ENCODE measurements at places on chromosomes 1 and 21.

DNA sequence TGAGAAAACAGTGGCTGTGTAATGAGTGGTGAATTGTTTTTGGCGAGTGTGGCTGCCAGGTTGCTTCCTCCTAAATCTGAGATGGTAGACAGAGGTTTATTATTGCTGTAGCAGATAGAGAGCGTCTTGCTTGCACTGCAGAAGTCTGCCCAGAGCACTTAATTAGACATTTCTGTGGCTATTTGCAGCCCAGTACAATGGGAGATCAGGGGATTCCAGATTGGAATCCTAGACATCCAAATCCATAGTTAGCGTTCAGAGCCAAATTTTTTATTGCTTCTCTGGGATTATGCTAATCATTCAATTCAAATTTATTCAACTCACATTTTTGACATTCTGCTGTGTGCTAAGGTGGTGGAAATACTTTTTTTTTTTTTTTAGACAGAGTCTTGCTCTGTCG lies 30.0 kb downstream of the KIF26B start:
- DNase-seq: no peak

- no peak for DNase-seq
These were observed 2.8 kb downstream of the MYCL start for GRCh38 chr1:39898648-39899603.

DNA sequence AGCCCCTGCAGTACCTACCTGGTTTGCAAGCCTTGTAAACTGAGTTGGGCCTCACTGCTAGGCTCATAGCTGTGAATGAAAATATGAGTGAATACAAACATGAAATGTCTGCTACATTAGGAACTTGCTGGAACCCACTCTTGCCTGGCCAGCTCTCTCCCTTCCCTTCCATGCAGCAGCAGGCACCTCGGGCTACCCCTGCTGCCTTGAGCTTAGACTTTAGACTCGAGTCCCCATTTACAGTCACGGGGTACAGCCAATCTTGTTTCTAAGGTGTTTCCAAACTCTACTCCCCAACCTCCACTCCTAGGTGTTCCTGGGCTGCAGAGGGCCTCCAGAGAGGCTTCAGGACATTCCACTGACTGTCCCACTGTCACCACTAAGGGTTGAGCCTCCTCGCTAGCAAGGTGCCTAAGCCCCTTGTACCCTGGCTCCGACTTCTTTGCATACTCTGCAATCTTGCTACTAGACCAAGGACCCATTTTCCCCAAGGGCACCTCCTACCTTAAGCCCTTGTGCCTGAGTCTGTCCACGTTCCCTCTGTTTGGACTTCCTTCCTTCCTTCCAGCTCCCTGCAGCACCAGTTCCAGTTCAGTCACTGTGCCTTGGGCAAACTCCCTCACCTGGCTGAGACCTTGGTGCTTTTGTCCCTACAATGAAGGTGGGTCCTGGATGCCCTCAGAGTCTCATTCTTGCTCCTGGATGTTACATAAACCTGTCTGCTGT lies 36.9 kb downstream of the CDK18 start:
- DNase-seq: no peak

- DNase-seq: no peak
These were observed 18.6 kb upstream of the PADI1 start for GRCh38 chr1:17186216-17186909.

GRCh38 chr1:200794506-200795065 lies 55.9 kb downstream of the CAMSAP2 start:
- DNase-seq: no peak

- DNase-seq: no peak
These were observed 33.7 kb downstream of the TBX15 start for GRCh38 chr1:118954301-118954905.

- DNase-seq: no peak
These were observed 108.7 kb downstream of the DISP1 start for GRCh38 chr1:222923506-222923905.

DNA sequence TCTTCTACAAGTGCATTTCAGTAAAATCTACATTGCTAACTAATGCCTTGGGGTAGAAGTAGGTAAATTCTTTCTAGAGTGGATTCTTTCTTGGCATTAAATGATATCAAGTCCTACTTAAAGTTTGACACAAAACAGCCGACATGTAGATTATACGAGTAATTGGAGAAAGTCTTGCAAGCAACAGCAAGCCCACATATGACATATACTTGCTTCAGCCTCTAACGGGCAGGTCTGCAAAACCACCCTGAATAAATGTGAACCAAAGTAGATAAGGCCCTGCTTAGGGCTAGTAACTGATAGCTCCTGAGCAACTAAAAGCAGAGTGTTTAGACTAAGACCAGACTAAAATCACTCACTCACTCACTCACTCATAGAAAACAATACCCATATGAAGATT lies 203.2 kb downstream of the LTN1 start:
- peak; percentile 89 for DNase-seq

DNA sequence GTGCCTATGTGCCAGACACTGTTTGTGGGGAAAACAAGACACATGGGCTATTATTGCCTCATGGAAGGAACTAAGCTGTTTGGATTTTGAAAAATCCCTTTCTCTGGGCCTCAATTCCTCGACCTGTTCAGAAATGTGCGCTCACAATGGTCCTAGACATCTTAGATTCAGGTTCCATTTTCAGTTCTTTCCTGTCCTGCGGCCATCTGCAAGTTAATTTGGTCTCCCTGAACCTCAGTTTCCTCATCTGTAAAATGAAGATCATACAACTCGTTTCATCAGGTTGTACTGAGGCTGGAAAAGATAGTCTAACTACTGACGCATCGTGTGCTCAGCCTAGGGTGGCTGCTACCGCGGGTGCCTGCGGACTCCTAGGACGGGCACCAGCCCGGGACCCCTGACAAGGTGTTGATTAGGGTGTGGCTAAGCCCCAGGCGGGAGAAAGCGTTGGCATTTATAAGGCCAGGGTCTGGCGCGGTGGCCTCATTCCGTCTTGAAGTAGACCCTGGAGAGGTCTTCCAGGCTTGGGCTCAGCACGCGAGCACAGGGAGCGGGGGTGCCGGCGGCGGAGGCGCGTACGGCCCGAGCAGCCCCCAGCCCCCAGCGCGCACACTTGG lies 493 bp upstream of the ELOA start:
- peak; percentile 36 for DNase-seq

- DNase-seq: no peak
These were observed 1.7 kb downstream of the ANGPTL3 start for GRCh38 chr1:62599044-62599443.

DNA sequence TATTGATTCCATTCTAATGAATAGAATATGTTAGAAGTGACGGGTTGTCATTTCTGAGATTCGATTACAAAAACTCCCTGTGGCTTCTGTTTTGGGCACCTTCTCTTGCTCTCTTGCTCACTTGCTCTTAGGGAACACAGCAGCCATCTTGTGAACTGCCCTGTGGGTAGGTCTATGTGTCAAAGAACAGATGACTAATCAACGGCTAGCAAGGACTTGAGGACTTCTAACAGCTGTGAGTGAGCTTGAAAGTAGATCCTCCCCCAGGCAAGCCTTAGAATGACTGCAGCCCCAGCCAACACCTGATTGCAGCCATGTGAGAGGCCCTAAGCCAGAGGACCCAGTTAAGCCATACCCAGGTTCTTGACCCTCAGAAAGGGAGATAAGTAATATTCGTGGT lies 49.3 kb downstream of the AZIN2 start:
- peak; percentile 30 for DNase-seq

GRCh38 chr1:150558761-150559655 lies 9.8 kb downstream of the ADAMTSL4 start:
- DNase-seq: no peak

GRCh38 chr1:224180783-224181452 lies 2.1 kb upstream of the DEGS1 start:
- no peak for DNase-seq

GRCh38 chr1:160338580-160338979 lies 4.5 kb downstream of the COPA start:
- no peak for DNase-seq

GRCh38 chr1:41882068-41882477 lies 36.6 kb downstream of the HIVEP3 start:
- peak; percentile 93 for DNase-seq

- DNase-seq: no peak
These were observed 85.3 kb downstream of the C1orf21 start for GRCh38 chr1:184472136-184472535.

GRCh38 chr1:10519016-10519417 lies 44.3 kb downstream of the PEX14 start:
- DNase-seq: no peak

- no peak for DNase-seq
These were observed 126.8 kb upstream of the DEPDC1 start for GRCh38 chr1:68623700-68624099.

GRCh38 chr21:39051588-39051949 lies 131.7 kb downstream of the PSMG1 start:
- DNase-seq: no peak

- DNase-seq: no peak
These were observed 2.0 kb downstream of the KCND3 start for GRCh38 chr1:111987502-111987901.

All from hematopoietic multipotent progenitor cell treated with erythropoietin and hydrocortisone succinate and interleukin-3 and kit ligand, for 8 days (in vitro differentiated cells).